ENCODE measurements at places on chromosomes 1 and 21.

- H3K27ac ChIP-seq: no peak overlapping the region
- H3K27me3 ChIP-seq: peaks cover 28% of the 10 kb centered on the region
- H3K4me3 ChIP-seq: no peak overlapping the region
- H3K36me3 ChIP-seq: peaks cover 3% of the 10 kb centered on the region
Observed at GRCh38 chr1:157893686-157894085, 52.1 kb upstream of the CD5L start.

- H3K36me3 ChIP-seq: no peaks in the 10 kb centered on the region
- no peak overlapping the region for H3K27ac ChIP-seq
- no peak overlapping the region for H3K4me3 ChIP-seq
- H3K27me3 ChIP-seq: peaks cover 5% of the 10 kb centered on the region
Observed at GRCh38 chr1:50661626-50662025, 238.4 kb upstream of the DMRTA2 start.

DNA sequence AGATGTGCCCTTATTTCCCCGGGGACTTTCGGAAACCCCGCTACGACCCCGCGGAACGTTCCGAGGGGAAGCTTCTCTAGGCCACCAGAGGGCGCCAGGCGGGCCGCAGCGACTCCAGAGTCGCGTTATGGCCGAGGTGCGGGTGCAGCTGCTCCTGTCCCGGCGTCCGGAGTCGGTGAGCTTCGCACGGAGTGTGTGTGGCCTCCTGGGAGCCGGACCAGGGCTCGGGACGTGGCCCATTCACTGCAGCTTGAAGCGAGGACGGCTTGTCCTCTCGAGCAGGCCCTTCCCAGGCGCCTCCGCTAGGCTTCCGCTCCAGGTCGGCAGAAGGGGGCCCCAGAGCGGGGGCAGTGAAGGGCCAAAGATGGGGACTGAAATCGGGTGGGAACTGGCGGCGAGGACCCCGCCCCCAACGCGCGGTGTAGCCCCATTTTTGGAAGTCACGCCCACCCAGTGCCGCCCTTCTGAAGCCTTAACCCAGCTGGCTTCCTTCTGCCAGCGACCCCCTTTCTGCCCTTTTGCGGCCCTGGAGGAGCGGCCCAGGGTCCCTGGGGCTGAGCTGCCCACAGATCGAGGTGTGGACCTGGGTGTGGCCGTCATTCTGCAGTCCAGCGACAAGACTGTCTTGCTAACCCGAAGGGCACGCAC lies at the start of gene NUDT17:
NUDT17 (plus strand) TSS at position 117 of the 648 bp plus-strand sequence; CDS start at position 128, 11 bp downstream.
- H3K4me3 ChIP-seq: no peak within 1 kb of the TSS
- H3K27me3 ChIP-seq: no peaks in the 10 kb centered on the region
- peaks cover 9% of the 10 kb centered on the region for H3K36me3 ChIP-seq
- H3K4me1 ChIP-seq: peaks cover 5% of the 10 kb centered on the region

DNA sequence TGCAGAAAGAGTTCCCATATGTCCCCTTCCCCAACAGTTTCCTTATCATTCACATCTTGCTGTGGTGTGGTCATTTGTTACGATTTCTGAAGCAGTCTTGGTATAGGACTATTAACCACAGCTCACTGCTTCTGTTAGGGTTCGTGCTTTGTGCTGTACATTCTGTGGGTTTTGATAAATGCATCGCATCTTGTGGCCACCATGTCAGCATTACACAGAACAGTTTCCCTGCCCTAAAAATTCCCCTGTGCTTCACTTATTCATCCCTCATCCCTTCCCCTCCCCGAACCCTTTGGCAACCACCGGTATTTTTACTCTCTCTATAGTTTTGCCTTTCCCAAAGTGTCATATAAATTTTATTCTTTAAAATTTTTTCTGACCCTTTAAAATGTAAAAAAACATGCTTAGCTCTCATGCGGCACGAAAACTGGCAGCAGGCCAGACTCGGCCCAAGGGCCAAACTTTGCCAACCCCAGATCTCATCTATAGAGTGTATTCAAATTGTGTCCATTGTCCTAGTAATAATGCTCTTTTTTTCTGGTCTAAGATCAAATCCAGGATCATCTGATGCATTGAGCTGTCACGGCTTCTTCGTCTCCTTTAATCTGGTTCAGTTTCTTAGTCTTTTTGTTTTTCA lies 78.2 kb downstream of the SIM2 start:
- peaks cover 12% of the 10 kb centered on the region for H3K4me1 ChIP-seq
- H3K36me3 ChIP-seq: peaks cover 6% of the 10 kb centered on the region
- no peak overlapping the region for H3K4me3 ChIP-seq
- no peak overlapping the region for H3K27ac ChIP-seq
- no peaks in the 10 kb centered on the region for H3K27me3 ChIP-seq
- DNase-seq: no peak

DNA sequence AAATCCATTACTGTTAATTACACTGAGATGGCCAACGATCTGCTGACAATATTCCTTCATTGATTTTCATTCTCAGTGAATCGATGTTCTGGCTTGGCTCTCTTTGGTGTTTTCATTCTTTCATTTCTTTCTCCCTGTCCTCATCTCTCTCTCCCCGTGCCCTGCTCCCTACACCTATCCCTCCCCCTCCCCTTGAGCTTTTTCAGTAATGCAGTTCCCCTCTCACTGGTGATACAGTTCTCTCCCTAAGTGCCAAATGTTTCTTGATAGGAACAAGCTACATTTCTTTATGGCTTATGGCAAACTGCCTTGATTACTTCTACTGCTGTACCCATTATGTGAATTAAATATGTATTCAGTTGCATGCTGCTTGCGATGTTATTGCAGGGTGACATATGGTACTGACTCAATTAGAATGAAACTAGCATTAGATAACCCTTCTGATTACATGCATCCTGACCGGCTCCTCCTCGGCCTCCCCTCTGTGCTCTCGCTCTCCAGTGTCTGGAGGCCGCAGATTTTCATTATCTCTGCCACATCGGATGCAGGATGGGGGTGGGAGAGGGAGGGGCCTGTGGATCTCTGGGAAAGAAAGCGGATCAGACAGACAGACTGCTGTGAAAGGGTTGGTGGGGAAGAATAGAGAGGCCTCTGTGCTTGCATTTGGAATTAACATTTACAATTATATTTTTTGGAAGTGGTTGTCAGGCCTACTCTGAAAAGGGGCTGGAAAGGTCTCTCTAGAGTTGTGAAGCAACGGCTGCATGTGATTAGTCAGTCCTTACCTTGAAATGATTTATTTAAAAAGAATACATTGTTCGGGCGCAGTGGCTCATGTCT lies 130.9 kb downstream of the PBX1 start:
- no peaks in the 10 kb centered on the region for H3K36me3 ChIP-seq
- H3K27ac ChIP-seq: no peak overlapping the region
- H3K4me1 ChIP-seq: peaks cover 14% of the 10 kb centered on the region
- H3K4me3 ChIP-seq: no peak overlapping the region

- peaks cover 17% of the 10 kb centered on the region for H3K27me3 ChIP-seq
- H3K4me3 ChIP-seq: no peak overlapping the region
- no peaks in the 10 kb centered on the region for H3K36me3 ChIP-seq
- H3K4me1 ChIP-seq: peaks cover 8% of the 10 kb centered on the region
- H3K27ac ChIP-seq: no peak overlapping the region
Observed at GRCh38 chr1:31567956-31568570, 8.3 kb upstream of the TINAGL1 start.

DNA sequence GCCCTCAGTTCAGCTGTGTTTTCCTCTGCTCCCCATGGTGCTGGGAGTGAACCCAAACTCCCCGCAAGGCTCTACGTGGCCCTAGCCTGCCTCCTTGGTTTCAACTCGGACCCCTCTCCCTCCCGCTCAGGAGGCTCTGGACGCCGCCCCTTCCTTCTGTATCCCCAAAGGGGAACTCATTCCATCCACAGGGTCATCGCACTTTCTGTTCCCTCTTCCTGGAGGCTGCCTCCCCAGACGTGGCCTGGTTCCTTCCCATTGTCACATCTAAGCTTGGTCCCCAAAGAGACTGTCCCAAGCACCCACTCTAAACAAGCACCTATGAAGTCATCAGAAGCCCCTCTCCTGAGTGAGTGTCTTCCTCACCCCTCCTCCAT lies 10.9 kb downstream of the KCNAB2 start:
- no peak for DNase-seq
- H3K4me1 ChIP-seq: peaks cover 11% of the 10 kb centered on the region
- no peaks in the 10 kb centered on the region for H3K36me3 ChIP-seq
- peaks cover 2% of the 10 kb centered on the region for H3K27me3 ChIP-seq
- H3K27ac ChIP-seq: no peak overlapping the region
- H3K4me3 ChIP-seq: no peak overlapping the region

- no peak overlapping the region for H3K4me3 ChIP-seq
- peaks cover 15% of the 10 kb centered on the region for H3K36me3 ChIP-seq
- H3K4me1 ChIP-seq: peaks cover 11% of the 10 kb centered on the region
- H3K27ac ChIP-seq: no peak overlapping the region
- H3K27me3 ChIP-seq: no peaks in the 10 kb centered on the region
Observed at GRCh38 chr1:164801246-164801731, 242.3 kb downstream of the PBX1 start.

DNA sequence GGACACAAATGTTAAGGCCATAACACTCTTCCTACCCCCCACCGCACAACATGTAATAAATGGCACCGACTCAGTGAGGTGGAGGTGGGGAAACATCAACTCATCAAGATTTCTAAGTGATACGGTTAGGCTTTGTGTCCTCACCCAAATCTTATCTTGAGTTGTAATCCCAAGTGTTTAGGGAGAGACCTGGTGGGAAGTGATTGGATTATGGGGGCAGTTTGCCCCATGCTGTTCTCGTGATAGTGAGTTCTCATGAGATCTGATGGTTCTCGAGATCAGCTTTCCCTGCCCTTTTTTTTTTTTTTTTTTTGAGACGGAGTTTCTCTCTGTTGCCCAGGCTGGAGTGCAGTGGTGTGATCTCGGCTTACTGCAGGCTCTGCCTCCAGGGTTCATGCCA lies 51.0 kb upstream of the ACTL8 start:
- peaks cover 40% of the 10 kb centered on the region for H3K4me1 ChIP-seq
- no peak overlapping the region for H3K27ac ChIP-seq
- DNase-seq: no peak
- H3K36me3 ChIP-seq: no peaks in the 10 kb centered on the region

DNA sequence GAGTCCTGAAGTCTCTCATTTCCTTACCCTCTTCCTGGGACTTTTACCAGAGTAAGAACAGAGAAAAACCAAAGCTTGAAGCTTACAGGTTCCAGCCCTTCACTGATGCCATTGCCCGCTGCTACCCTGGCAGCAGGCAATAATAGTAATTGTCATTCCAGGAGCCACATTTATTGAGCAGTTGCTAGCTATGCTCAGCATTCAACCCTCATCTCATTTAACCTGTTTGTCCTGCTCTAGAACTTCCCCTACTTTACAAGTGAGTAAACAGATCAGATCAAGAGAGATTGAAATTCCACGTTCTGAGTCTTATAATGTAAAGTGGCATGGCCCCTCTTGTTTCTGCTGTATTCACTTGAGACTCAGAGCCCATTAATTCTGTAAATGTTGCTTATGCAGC lies 80.4 kb downstream of the ATP1A1 start:
- no peak for DNase-seq
- no peaks in the 10 kb centered on the region for H3K36me3 ChIP-seq
- H3K4me3 ChIP-seq: no peak overlapping the region
- no peak overlapping the region for H3K27ac ChIP-seq
- no peaks in the 10 kb centered on the region for H3K27me3 ChIP-seq
- H3K4me1 ChIP-seq: peaks cover 20% of the 10 kb centered on the region

DNA sequence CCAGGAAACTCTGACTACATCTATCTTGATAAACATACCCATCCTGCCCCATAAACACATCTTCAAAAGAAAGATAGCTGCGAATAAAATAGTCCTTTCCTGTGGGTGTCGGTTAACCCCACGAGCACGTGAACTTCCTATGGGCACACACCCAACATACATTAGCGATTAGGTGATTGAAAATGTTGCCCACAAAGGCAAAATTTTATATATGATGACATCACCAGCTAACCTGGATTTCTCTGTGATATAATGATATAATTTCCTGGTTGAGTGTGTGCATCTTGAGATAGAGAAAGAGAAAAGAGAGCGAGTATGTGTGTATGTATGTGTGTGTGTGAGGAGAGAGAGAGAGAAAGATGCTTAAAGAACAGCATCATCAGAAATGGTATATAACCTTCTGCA lies 296.1 kb downstream of the PTPRC start:
- peaks cover 34% of the 10 kb centered on the region for H3K4me1 ChIP-seq
- H3K27me3 ChIP-seq: no peaks in the 10 kb centered on the region
- no peak for DNase-seq
- H3K4me3 ChIP-seq: no peak overlapping the region
- H3K36me3 ChIP-seq: no peaks in the 10 kb centered on the region

DNA sequence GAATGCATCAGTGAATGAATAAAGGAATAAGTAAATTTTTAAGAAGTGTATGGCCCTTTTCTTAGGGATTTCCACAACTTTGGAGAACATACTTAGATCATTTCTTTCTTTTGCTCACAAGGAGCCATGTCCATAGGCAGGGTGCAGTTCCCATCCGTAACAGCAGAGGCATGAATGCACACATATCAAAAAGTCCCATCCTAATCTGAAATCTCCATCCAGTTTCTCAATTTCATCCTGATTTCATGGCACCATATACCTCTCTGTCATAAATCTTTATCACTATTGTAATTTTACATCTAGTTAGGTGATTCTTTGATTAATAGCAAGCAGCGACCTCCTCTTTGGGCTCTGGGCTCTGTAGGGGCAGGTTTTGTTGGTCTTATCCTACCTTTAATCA lies 359.2 kb downstream of the RRAGC start:
- no peak for DNase-seq
- H3K4me1 ChIP-seq: peaks cover 40% of the 10 kb centered on the region
- H3K36me3 ChIP-seq: no peaks in the 10 kb centered on the region
- no peak overlapping the region for H3K4me3 ChIP-seq
- no peak overlapping the region for H3K27ac ChIP-seq

Measured in neural crest cell (in vitro differentiated cells).